Hippocampal formation (tissue), 2 donors: ENCODE measurements at places on chromosomes 2 and 18.

- no peak for DNase-seq
Measured at GRCh38 chr2:236360496-236360895, 96.3 kb upstream of the ASB18 start.

- DNase-seq: no peak
Measured at GRCh38 chr18:69897397-69898108, 50.1 kb downstream of the CD226 start.

GRCh38 chr2:153661801-153662200, 183.2 kb upstream of the RPRM start:
- no peak for DNase-seq

GRCh38 chr2:939936-940601, 10.6 kb upstream of the SNTG2 start:
- no peak for DNase-seq

DNA sequence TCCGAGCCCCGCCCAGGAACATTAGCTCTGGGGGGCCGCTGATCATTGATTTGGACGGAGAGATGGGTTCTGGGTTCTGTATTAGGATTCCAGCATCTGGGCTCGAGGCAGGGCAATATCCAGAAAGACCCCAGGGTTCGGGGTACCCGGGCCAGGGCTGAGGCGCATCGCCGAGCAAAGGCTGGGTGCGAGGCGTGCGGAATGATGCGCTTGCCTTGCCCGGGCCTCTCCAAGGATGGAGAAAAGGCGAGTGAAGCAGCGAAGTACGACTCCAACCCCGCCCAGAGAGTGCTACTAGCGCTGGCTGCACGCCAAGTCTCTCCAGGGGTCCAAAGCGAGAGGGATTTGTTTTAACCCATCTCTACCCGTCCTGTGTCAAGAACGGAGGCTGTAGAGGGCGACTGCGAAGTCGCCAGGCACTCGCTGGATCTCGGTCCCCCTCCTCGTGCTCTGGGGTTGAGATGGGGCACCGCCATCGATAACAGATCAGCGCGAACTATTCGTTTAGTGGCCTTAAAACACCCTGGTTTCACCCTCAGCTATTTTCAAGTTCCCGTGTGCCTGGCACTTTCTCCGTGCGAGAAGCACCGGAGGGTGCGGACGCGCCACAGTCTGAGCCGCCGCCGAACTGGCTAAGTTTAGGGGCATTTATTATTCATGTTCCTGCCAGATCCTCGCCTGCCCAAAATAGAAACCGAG, 1.9 kb downstream of the ADCYAP1 start:
- no peak for DNase-seq

- no peak for DNase-seq
Measured at GRCh38 chr2:240165034-240165433, 24.6 kb upstream of the OTOS start.

DNA sequence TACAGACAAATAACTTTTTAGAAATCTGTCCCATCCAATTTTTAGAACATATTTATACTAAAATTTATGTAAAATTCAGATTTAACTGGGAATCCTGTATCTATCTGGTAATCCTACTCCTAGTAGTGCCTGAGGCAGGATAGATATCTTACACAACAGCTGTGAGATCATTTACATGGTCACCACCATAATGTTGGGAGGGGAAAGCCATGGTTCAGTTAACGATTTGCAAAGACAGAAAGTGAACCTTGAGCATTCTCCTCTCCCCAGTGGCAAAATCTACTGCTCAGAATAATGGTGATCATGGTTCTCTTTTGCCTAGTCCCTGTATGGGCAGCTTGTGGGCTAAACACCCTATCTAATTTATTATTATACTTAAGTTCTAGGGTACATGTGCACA, 7.7 kb upstream of the TMEM247 start:
- no peak for DNase-seq

DNA sequence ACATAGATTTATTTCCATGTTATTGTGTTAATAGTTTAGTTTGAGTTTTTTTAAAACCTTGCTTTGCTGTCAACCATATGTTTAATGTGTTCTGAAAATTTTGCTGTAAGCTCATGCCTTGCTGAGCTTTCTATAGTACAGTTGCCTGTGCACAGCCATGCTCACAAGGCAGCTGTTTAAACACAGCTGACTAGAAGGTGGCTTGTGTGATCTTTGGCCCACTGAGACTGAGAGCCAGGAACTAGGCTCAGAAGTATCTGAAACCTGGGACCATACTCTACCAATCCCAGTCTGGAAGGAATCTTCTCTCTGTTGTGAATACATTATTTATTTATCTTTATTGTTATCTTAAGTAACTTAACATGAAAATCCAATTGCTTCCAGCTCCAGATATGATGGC, 350.5 kb downstream of the KIAA1328 start:
- no peak for DNase-seq

GRCh38 chr2:166454006-166454595, 39.9 kb downstream of the SCN7A start:
- no peak for DNase-seq

DNA sequence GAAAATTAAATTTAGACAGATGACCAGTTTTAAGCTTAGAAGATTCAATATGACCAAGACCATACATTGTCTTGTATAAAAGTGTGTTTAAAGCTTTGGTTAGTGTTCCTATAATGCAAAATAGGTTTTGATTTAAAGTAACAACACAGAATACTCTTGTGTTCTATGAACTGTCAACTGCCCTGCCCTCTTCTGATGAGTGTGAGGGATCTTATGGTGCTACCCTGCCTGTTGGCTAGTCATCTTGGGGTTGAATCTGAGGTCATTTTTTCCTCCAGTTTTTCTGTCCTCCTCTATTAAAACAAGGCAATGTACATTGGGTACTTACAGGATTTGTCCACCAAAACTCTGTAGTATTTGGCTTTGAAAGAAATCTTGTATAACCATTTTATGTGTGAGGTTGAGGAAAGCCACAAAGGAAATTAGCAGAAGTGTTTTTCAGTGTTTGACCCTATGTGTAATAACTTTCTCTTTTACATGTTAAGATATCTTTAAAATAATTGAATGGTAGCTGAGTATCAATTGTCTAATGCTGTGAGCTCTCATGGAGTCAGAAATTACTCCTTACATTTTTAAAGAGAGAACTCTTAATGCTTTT, 129.1 kb downstream of the SPTBN1 start:
- DNase-seq: no peak

DNA sequence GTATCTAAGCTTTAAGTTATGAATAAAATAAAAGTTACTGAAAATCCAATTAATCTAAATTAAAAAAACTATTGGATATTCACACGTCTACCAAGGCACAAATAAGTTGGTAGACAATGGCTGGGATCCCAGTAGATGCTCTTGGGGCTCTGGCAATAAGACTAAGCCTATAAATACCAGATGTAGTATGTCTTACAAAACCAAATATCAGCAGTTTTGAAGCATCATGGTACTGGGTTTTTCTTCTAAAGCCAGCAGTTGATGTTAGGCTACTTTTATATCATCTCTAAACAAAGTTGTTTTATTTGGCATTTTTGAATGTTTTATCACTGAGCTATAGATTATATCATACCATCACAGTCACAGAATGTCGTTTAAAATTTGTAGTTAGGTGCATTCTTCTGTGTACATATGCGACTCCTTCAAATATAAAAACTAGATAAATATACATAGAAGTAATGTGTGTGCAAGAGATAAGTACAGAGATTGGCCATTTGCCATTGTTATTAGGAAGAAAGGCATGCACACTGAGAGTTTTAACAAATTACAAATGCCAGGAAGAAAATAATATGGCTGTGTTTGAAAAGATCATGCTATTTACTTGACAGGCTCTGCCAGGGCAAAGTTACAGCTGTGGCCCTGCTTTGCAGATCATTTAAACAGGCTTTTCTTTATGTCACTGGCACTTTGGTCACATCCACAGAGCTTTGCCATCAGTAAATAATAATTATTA, 21.6 kb upstream of the TMEM17 start:
- no peak for DNase-seq

DNA sequence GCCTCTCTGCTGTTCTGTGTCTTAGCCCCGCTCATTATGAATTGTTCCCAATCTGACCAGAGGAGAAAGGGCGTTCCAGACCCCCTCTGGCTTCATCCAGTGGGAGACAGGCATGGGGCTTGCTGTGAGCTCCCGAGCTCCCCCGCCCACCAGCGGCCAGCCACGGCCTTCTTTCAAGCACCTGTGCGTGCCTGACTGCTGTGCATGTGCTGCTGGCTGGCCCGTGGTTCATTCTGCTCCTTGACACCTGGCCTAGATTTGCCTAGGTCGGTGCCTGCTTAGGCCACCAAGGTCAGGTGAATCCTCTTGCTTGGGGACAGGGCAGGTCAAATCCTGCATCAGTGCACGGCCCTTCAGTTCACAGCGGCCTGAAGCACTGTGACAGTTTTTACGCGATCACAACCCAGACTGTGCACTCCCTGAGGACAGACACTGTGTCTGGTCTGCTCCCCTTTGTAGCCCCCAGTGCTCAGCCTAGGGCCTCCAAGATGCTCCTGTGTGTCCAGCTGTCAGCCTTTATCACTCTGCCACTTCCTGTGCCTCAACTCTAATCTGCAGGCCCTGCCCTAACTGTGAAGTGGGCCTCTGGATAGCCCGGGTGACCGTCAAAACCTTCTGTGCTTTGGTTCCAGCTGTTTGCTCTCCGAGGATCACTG, 3.6 kb upstream of the LPIN1 start:
- no peak for DNase-seq

- DNase-seq: no peak
Measured at GRCh38 chr18:32888306-32888705, 115.5 kb upstream of the KLHL14 start.

GRCh38 chr2:35614640-35615039, 740.9 kb upstream of the CRIM1 start:
- no peak for DNase-seq

- DNase-seq: no peak
Measured at GRCh38 chr18:79274823-79275222, 120.9 kb upstream of the NFATC1 start.

GRCh38 chr2:215790523-215791421, 222.6 kb downstream of the MREG start:
- DNase-seq: no peak

DNA sequence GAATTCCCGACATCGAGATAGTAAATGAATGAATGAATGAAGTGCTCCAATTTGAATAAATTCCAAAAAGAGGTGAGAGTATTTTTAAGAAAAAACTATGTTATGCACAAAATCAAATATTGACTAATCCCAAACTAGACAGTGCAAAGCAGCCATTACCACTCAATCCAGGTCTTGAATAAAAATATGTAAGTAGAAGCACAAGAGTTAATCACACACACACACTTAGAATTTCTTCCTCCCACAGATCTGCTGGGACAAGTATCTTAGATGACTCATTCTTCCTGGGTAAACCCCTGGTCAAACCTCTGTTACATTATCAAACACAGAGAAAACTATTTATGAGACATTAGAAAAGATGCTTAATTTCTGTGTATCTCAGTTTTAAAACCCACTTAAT, 102.0 kb downstream of the PLA2R1 start:
- no peak for DNase-seq

GRCh38 chr2:98576666-98577312, 31.5 kb downstream of the COA5 start:
- no peak for DNase-seq
